NCI-H2029 (cell line): ENCODE measurements at places on chromosomes 3 and 15.

DNA sequence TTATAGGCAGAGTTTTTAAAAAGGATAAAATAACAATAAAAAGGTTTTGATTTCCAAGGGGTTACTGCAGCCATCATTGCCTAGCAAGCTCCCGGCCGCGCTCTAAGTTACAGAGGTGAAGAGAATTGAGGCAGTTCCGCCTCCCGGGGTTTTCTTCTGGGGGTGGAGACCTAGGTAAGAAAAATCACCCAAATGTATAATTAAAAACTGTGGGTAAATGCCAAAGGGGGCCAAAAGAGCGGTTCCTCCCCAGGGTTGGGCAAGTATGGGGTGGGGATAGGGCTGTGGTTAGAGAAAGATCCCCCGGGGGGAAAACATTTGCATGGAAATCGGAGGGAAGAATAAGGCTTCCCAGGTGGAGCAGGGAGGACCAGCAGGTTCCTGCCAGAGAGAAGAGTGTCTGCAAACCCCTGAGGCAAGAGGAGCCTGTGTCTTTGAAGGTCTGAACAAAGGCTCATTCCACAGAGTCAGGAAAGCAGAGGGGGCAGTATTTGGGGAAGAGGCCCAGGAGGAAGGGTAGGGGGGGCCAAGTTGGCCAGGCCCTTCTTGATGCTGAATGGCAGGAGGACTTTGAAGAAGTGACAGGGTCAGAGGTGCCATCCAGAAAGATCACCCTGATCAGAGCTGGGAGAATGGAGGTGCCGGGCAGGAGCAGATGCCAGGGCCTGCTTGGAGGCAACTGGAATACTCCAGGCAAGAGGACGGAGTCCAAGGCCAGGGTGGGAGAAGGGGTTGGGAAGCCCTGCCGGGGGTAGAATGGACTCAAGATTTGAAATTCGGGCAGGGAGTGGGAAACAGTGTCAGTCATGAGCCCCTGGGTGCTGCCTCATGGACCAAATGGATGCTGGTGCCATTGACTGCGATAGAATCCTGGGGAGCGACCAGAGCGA, 152.9 kb upstream of the RGMA start:
- DNase-seq: no peak

DNA sequence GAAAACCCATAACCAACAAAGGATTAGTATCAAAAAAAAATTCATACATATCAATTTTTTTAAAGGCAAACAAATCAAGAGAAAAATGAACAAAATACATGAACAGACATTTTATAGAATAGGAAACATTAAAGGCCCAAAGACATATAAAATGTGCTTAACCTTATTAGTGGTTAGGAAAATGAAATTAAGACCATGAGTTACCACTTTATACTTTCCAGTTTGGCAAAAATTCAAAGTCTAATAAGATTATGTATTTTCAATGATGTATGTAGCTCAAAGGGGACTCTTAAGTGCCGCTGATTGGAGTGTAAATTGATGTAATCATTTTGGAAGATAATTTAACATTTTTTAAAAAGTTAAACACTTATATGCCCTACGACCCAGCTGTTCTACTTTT, 89.2 kb downstream of the BOC start:
- no peak for DNase-seq

GRCh38 chr15:32636410-32636809, 5.1 kb upstream of the SCG5 start:
- no peak for DNase-seq

GRCh38 chr3:124731760-124732159, 1.5 kb downstream of the UMPS start:
- DNase-seq: no peak

GRCh38 chr3:31546162-31546561, 13.4 kb downstream of the STT3B start:
- no peak for DNase-seq

DNA sequence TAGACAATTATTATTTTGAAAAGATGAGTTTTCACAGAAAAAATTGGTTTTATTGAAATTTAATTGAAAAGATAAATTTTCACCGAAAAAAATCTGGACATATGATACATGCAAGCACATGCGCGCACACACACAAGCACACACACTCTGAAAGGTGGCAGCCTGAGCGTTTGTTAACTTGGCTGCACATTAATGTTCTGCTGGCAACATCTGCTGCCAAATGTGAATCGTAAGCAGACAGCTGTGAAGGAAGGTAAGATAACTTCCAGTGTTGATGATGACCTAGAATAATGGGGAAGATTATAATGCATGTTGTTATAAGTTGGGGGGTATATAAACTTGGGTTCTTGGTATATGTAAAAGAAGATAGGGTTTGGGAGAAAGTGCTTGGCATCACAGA, 18.4 kb upstream of the CMTM7 start:
- peak; percentile 7 for DNase-seq

DNA sequence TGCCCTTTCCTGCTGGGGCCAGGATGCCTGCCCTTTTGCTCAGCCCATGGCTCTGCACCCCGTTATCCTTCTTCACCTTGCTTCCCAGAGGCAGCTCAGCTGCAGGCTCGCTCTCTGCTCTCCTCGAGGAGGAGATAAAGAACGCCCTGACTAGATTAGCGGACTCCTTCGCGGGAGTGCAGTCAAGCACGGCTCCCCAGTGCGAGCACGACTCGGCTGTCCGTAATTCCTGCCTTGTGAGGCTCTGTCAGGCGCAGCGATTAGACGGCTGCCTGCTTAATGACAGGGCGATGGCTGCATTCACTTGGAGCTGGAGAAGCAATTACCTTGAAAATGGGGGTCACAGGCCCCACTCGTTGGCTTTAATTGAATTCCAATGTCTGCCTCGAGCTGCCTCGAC, 25.9 kb downstream of the TLE3 start:
- no peak for DNase-seq

GRCh38 chr15:52483707-52484106, 45.0 kb downstream of the MYO5A start:
- DNase-seq: no peak

GRCh38 chr3:195438371-195438770, 4.4 kb downstream of the ACAP2 start:
- no peak for DNase-seq
